ENCODE measurements at places on chromosomes 1 and 21.

DNA sequence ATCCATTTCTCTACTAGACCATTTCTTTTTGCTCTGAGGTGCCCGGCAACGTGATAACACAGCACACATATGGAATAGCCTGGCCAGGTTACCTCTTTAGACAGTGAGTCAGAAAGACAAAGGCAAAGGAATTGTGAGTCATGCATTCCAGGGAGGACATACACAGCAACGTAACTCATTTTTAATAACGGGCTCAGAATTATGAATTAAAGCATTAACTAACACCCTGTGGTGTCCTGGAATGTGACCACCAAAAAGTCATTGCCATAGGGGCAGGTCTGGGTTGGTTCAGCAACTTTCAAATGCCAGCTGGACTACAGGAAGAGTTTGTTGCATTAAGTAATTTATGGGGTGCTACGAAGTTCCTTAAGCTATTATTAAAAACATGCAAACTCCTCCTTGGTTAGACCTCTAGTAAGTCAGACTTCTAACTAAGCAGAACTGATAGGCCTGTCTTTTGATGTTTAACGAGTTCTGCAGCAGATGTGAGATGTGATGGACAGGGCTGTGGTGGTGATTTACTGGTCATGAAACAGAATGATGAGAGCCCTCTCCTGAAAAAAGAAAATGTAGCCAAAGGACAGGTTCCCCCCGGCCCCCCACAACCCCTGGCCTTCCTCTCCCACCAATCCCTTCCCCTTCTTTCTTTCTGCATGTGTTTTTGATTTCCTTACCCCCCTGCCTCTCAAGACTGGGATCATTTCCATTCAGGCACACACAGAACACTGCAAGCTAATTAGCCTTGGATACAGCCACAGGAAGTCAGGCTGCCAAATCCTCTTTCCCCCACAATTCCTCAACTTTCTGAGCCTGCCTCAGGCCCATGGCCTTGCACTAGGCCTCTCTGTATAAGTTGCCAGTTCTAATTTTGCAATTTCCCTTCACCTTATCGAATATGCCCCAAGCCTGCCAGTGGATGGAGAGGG lies 88.9 kb upstream of the HAO2 start:
- DNase-seq = no peak

- DNase-seq = no peak
These were observed 18.1 kb downstream of the CFAP45 start for GRCh38 chr1:159881622-159882526.

DNA sequence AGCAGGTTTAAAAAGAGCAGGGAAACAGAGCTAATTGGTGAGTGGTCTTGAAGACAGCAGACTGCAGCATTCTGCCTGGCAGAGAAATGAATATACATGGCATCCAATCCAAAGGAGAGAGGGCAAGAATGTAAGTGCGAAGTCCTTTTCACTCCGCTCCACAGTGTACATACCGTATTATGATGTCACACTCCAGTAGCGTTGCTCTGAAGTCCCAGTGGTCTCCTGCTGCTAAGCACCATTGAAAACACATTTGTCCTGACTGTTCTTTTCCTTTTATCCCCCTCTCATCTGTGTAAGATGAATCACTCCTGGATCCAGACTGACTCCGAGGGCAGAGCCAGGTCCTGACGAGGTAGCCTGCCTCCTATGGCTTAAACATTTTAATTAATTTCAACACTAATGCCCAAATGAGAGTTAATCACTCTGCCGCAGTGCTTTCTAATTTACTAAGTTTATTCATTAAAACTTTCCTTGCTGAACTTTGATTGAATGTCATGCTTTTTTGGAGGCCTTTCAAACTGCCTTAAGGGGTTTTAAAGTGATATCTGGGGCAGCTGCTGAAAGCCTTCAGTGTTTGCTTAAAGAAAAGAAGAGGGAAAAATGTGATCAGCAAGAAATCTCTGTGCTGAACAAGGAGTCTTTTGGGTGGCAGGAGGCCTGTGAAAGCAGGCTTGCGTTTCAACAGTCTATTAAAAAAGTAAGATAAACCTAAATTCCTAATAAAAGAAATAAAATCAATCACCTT lies 227.2 kb downstream of the ATG4C start:
- no peak for DNase-seq

DNA sequence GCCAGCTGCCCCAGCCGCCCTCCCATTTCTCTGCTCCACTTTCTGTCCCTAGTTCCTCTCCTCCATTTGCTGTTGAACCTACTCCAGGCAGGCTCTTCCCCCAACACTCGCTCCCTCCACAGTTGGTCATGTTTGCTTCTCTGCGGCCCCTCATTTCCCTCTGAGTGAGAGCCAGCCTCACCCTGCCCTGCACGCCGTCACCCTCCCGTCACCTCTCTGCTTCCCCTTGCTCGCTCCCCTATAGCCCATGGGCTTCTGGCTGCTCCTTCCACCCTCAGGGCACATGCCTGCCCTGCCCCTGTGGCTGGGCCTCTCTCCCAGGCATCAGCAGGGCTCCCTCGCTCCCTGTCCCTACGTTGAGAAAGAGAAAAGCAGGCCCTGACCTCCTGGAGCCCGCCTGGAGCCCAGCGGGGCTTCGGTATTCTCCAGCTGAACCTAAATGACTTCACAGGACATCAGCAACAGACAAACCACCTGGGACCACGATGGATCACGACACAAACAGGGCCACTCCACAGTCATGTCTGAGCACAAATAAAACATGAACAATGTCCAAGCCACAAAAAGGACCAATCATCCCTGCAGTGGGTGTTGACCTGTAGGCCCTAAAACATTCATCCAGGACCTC lies 13.3 kb upstream of the THEMIS2 start:
- DNase-seq = no peak

DNA sequence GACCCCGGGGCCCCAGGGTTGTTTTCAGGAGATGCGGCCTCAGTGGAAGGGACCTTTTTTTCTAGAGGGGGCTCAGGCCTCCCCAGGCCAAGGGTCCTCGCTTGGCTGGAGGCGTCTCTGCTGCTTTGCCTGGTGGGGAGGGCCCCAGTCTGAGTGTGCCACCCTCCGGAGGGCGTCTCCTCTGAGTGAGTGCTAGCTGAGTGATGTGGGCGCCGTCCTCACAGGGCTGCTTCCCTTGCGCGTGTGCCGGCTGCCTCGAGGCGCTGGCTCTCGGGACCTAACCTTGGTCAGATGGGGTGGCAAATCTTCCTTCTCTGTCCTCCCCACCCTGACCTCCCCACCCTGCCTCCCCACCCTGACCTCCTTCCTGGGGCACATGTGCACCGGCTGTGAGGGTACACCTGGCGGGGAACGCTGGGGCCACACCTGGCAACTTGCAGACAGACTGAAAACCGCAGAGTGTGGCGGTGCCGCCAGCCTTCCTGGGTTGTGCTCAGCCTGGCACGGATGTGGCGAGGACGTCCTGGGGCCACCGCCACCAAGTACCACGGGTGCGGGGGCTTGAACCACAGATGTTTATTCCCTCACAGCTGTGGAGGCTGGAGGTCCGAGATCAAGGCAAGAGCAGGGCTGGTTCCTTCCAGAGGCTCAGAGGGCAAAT lies 93.0 kb upstream of the TTC34 start:
- DNase-seq = no peak

- no peak for DNase-seq
These were observed 97.4 kb upstream of the GCLM start for GRCh38 chr1:94006604-94007003.

DNA sequence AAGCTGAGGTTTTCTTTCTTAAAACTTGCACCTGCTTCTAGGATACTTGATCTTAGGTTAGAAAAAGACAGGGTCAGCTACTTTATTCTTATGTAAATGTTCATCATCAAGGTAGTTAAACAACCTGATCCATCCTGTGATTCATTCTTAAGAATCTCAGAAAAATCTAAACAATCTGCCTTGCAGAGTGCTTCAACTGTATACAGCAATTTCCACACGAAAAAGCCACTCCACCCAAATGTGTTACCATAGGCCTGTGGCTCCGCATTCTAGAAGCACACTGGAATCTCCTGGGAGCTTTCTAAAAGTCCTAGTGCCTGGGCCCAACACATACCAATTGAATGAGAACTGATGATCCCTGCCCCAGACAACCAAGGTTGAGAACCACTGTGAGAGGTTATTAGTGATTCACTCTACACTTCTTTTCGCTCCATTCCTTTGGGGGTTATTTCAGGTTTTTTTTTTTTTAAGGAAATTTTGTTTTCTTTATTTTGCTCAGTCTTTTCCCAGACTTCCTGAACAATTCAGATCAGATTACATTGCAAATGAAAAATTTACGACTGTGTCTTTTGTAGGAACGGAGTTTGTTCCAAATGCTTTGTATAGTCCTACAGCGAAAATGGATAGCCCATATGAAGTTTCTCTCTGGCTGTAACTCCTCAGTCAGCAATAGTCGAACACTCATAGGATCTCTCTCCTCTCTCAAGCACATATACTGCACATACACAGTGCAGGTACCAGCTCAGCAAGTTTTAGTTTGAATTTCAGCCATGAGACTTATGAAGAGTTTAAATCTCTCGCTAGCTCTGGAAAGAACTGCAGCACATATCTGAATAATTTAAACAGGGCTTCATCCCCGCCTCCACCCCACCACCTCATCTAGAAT lies 16.1 kb downstream of the SMYD2 start:
- no peak for DNase-seq

DNA sequence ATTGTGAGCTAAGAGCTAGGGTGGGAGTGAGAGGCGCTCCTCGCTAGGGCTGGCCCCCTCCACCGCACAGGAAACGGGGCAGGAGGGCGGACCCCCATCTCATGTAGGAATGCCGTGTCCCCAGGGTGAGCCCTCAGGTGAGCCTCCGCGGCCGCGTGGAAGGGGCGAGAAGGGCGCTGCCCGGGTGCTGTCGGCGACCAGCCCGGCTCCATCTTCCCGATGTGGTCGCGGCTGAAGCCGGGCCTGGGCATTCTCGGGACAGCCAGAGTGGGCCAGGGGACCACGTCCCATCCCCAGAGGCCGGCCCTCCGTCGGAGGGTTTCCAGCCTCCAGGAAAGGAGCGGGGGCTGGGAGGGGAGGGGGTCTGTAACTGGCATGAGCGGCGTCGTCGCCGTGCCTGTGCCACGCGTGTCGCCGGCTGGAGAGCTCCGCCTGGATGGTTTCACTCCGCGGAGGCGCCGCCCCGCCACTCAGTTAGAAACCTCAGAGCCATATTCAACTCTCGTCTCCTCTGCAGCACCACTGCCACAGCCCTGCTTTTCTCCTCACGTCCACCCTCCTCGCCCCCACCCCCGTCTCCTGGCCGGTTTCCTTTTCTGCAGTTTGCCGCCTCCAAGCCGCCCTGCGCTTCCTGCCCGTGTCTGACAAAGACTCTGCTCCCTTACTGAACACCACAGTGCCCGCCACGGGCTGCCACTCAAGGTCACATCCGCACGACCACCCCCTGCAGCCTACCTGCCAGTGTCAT lies at the start of gene TMEM269:
TSS of gene TMEM269 (plus strand) at position 46 of the 748 bp plus-strand sequence. CDS start 4,903 bp downstream, outside the sequence.
- DNase-seq = no peak

DNA sequence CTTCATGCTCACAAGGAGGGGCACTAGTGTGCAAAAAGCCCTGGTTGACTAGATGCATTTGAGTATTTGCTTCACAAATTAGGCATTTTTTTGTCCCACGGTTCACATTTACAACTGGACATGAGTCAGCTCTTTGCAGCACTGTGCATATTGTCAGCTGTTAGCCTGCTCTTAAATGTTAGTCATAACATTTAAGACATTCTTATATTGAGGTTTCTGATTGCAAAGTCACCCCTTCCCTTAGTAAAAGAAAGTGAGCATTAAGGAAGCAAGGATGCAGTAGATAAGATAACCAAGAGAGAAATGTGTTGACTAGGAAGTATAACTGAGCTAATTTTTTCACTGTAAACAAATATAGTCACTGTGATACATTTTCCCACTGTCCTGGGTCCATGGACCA lies 132.6 kb upstream of the CTTNBP2NL start:
- no peak for DNase-seq

DNA sequence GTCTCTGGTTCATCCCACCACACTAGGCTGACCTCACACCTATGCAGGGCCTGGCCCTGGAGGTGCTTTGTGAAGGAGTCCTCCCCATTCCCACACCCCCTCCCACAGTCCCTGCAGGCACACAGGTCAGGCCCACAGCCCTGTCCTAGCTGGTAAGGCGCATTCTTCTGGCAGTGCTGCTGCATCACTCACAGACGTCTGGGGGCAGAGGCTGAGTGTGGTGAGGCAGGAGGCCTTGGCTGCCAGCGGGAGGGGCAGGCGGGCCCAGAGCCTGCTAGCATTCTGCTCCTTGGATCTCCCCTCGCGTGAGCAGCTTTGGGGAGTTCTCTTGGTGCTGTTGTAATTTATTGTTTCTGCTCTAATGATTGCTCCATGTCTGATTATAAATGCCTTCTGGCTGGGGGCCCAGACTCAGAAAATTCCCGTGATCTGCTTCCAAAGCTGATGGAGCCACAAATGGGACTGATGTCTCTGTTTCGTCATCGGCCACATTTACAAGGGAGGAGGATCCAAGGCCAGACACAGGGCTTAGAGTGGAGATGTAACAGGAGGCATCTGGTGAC lies 62.9 kb downstream of the TRABD2B start:
- no peak for DNase-seq
